ENCODE measurements at places on chromosomes 5 and 9.

GRCh38 chr5:4065472-4066320 is 470.1 kb downstream of the IRX1 start:
- no peak for DNase-seq

GRCh38 chr9:112717661-112718331 is at the start of gene INIP:
Gene INIP (minus strand): TSS chr9:112718117. CDS start chr9:112716485, 1,632 bp downstream.
- DNase-seq = peak; percentile 98

- peak; percentile 81 for DNase-seq
Observed at GRCh38 chr5:61319388-61320146, 12.5 kb upstream of the ZSWIM6 start.

DNA sequence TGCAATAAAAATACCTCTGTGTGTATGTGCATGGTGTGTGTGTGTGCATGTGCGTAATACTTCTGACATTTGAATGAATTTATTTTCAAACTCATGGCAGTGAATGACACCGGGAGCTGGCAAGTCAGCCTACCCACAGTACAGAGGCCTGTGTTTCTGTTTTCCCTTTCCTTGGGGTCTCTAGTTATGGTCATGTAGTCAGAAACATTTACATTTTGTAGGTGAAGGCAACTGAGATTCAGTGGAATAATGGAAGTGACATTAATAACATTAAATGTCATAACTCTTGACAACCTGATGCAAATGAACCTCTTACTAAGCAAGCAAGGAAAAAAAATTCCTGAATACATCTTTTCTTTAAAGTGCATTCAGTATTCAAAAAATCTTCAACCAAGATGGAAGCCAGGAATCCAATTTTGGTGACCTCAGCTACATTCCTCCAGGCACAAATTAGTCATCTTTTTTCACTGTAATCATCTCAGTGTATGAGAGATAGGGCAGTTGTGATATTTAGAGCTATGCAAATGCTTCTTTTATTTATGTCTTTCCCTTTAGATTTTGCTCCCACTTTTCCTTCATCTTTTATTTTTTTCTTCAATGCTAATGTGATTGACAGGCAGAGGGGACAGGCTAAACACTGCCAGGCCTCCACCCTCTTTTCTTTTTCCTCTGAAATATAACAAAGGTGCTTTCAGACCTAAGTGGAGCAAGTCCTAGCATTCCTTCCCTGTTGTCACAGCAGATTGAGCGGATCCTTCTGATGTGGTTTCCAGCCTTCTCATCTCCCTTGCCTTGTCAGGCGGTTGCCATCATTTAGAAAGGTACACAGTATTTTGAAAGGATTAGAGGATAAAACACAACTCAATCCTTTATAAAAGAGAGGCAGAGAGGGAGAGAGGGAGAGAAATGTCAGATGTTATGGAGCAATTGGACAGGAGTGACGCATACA is 569.8 kb upstream of the ADAMTS16 start:
- no peak for DNase-seq

DNA sequence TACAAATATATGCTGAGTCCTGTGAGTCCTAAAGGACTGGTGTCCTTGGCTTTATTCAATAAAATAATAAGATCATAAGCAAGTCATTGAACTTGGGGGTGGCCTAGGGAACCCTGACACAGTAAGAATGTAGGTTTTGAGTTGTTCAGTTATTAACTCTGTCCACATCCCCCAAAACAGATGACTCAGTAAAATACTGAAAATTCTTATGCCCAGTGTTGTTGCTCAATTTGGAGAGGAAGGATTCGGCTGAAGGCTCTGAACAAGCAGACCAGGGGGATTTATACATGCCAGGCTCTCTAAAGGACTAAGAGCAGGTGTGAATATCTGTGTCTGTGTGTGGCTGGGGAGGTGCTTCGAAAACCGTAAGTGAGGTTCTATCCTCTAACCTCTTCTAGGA is 173.7 kb downstream of the RMI1 start:
- no peak for DNase-seq

DNA sequence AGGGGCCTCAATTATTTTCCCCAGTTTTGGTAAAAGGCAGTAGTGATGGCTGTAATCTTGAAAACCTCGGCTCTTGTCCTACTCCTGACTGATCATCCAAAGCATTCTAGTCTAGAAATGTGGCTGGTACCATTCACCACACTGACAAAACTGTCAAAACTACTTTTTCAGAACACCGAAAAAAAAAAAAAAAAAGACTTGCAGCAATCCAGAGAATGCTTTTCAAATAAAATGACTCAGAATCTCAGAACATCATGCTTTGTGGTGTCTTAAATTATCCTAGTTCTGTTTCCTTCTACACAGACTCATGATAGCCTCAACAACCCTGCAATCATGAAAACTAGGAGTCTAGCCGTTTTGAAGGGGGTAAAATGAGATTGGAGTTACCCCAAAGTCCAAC is 13.4 kb downstream of the SLC28A3 start:
- DNase-seq = no peak

GRCh38 chr5:34756781-34757624 is 82.0 kb upstream of the TTC23L start:
- no peak for DNase-seq

DNA sequence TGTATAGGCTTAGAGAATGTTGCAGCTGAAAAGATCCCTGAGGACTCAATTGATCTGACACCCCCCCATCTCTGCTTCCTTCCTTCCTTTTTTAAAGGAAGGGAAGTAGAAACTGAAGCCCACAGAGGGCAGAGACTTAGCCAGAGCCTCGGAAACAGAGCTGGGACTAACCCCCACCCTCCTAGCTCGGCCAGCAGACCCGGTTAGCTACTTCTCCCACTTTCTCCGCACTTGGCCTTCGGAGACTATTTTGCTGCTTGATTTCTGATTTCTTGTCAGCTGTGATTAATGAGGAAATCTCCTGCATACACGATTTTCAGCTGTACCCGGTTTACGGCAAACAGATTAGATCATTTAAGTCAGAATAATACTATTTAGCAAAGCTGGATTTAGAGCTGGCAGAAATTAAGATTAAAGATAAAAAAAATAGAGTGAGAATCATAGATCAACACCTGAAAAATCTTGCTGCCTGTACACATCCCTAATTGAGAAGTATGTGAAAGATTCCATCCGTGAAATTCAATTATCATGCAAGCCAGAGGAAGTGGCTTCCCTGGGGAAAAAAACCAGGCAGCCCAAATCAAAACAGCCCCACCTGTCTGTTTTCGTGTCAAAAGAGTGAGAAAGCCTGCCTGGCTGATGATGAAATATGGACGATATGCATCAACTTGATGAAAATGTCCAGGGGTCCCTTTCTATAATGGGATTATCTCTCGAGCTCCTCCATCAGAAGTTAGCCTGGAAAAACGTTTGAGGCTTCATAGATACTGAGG is 159.5 kb upstream of the SHB start:
- DNase-seq = no peak

DNA sequence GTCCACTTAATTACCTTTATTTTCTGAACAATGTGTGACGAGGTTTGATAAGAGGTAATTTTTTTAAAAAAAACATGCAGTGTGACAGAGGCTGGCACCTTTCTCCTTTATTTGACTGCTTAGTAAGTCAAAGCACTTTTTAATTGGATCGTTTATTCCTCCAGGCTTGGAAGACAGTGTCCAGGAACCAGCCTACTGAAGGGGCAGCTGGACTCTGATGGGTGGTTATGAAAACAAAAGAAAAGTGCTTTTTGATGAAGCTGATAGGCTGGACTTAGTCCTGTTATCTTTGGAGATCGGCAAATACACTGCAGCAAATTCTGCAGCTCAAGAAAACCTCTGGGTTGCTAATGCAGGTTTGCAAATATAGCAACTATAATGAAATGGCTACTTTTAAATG is 141.7 kb downstream of the DCP2 start:
- no peak for DNase-seq

GRCh38 chr9:75369989-75370388 is 281.7 kb downstream of the OSTF1 start:
- DNase-seq = no peak

- DNase-seq = no peak
Observed at GRCh38 chr9:116189683-116190082, 36.1 kb downstream of the PAPPA start.

GRCh38 chr9:113641100-113641885 is 177.8 kb downstream of the RGS3 start:
- no peak for DNase-seq
